ENCODE measurements at places on chromosomes 16 and 17.

GRCh38 chr16:657487-657886 lies 8.3 kb downstream of the WDR90 start:
- no peak for DNase-seq

- DNase-seq: peak; percentile 69
Observed at GRCh38 chr16:1379304-1380076, 27.8 kb downstream of the GNPTG start.

- DNase-seq: no peak
Observed at GRCh38 chr17:82503094-82503727, 16.3 kb upstream of the FOXK2 start.

DNA sequence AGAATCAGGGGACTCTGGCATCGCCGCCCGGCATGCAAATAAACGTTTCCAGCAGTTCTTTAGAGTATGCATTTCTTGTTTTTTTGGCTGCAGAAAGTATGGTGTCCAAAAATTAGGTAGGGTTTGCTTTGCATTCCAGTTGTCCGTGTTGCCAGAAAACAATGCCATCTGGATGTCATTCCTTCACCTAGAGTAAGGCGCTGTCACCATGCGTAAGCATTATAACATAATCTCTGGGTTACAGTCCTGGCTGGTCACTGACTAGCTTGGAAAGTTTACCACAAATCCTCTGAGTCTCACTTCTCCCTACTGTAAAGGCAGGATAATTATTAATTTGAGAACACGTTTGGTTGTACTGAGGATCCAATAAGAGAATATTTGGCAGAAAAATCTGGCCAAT lies 457.7 kb downstream of the XYLT1 start:
- DNase-seq: peak; percentile 8

DNA sequence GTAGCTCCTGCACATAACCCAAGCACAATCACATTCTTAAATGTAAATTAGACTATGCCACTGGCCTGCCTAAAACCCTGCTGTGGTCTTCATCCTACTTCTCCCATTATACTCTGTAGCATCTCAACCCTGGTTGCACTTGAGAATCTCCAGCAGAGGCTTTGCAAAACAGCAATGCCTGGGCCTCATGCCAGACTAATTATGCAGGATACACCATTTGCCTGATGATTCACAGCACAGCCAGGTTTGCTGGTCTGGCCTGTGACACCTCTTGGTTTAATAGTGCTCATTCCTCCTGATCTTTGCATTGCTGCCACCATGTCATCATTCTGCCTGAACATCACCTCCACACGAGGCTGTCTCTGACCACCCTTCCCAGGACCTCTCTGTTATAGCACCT lies 491.9 kb upstream of the TOM1L1 start:
- DNase-seq: no peak

- DNase-seq: no peak
Observed at GRCh38 chr16:75556431-75556950, 439 bp upstream of the TMEM231 start.

- DNase-seq: no peak
Observed at GRCh38 chr17:27276653-27277156, 17.2 kb upstream of the WSB1 start.

DNA sequence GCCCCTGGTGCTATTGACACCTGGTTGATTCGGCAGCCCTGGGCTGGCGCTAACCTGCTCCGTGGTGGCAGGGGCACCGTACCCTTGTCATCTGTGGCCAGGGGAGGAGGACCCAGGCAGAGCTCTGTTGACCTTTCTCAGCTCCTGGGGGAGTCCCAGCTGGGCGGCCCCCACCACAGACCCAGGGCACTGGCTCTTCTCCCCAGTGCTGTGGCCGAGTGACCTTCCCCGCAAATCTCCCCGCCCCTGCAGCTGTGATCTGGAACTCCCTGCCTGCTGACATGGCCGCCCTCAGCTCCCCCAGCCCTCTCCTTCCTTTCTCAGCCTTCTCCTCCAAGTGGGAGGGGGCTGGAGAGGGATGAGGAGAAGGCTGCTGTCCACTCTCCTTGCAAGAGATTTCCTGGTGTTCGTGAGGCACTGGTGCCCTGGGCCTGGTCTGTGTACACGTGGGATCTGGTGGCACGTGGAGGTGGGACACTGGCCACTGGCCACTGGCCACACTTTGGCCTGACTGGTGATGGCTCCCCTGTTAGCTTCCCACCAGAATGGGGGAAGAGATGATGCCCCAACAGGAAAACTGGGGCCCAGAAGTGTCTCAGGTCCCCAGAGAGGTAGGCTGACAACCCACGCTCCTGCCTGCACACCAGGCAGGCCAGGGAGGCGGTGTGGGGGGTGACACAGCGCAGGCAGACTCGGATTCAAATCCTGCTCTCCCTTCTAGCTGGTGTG lies 8.2 kb downstream of the FMNL1 start:
- no peak for DNase-seq

GRCh38 chr17:42783062-42783790 lies 2.8 kb downstream of the WNK4 start:
- no peak for DNase-seq

DNA sequence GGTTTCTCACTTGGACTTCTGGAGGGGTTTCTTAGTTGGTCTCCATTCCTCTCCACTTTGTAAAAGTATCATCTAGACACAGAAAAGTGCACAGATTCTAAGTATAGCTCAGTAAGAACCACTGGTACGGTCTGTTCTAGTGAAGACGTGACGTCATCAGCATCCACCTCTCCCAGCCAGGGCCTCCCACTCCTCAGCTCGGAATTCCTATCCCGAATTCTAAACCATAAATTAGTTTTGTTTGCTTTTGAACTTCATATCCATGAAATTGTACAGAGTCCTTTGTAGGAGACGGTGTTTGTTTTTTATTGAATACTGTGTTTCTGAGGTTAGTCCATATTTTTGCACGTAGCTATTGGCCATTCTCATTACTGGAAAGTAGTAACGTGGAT lies 25.5 kb downstream of the FOXK2 start:
- DNase-seq: no peak

DNA sequence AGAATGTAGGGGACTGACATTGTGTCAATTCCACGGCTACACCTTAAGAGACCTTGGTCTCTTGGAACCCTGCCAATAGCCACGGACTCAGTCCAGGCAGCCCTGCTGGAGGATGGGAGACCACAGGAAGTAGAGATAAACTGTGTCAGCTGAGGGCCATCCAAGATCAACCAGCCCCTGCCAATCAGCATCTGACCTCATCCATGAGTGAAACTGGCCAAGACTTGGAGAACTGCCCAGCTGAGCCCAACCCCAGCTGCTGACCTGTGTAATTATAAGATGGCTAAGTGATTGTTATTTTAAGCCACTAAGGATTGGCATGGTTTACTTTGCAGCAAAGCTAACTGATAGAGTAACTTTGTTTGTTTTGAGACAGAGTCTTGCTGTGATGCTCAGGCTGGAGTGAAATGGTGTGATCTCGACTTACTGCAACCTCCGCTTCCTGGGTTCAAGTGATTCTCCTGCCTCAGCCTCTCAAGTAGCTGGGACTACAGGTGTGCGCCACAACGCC lies 13.3 kb upstream of the YWHAE start:
- peak; percentile 32 for DNase-seq

DNA sequence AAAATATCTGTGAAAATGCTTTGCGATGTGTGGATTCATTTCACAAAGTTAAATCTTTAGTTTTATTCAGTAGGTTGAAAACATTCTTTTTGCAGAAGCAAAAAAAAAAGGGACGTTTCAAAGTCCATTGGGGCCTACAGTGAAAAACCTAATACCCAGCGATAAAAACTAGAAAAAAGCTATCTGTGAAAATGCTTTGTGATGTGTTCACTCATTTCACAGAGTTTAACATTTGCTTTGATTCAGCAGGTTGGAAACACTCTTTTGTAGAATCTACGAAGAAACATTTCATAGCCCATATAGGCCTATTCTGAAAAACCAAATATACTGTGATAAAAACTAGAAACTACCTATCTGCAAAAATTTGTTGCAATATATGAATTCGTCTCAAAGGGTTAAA lies 113.6 kb upstream of the WSB1 start:
- no peak for DNase-seq

- no peak for DNase-seq
Observed at GRCh38 chr17:67829331-67829730, 4.0 kb downstream of the BPTF start.

DNA sequence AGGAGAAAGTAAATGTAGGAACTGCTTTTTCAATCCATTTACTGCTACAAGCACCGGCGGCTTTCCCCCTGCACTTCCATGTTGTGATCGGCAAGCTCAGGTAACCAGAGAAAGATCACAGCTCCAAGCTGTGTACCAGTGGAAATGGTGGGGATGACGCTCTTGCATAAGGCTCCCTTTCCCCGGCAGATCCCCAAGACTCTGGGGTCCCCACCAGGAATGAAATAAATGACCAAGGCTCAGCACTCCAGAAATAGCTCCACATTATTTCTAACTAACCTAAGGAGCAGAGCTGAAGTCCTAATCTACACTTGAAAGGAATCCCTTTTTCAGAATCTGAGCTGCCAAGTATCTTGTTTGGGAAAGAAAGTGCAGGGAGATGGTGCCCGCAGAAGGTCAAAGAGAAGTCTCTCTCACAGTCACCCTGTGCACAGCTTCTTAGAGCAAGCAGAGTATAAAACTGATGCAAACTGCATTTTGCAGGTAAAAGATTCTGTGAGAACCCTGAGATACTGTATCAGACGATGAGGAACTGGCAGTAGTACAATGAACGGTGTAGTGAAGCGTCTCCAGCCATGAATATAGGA lies 11.1 kb downstream of the GRB2 start:
- no peak for DNase-seq

DNA sequence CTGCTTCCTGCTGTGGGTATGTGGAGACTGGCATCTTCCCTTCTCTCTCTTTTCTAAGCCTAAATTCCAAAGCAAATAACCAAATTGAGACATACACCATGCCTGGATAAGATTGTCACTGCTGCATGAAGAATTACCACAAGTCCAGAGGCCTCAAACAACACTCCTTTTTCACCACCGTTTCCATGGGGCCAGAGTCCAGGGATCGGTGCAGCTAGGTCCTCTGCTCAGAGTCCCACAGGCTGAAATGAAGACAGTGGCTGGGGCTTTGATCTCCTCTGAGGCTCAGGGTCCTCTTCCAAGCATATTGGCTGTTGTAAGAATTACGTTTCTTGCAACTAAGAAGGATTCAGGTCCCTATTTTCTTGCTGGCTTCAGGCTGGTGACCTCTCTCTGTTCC lies 130.4 kb downstream of the SLC39A11 start:
- no peak for DNase-seq

- no peak for DNase-seq
Observed at GRCh38 chr16:68190736-68191510, 45.0 kb downstream of the ESRP2 start.

DNA sequence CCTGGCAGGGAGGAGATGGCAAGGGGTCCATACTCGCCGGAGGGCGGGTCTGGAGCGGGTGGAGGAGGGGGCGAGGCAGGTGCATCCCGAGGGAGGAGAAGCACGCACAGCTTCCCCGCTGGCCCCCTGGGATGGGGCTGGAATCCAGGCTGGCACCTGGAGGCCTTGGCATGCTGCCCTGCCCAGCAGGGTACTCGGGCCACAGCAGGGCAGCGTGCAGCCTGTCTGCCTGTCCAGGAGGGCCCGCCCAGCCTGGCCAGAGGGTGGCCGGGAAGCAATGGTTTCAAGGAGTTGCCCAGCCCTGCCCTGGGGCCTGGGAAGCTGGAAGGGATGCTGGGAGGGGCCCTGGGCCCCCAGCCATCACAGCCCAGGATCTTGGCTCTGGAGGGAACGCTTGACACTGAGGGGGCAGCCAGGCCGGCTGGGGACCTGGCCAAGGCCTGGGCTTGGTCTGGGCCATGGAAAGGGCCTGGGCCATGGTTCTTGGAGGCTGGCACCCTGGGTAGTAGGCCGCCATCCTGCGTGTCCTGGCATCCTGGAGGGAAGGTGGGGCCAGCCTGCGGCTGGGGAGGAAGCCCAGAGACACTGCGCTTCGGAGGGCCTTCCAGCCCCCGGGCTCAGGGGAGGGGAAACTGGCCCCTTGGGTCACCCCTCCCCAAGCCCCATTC lies 1.1 kb downstream of the GLIS2 start:
- no peak for DNase-seq

DNA sequence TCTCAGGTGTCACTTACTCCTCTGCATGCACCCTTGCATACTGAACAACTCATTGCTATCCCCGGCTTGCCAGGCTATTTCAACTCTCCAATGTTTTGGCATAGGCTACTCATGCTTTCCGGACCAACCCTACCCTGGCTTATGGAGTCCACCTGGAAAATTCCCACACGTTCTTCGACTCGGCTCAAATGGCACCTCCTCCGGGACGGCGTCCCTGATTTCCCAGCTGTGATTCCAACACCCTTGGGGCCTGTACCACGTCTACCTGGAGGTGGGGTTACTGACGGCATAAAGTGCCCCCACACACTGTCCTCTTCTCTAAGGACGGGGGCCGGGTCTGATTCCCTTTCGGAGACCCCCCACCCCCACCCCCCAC lies 498 bp downstream of the SMYD4 start:
- peak; percentile 34 for DNase-seq

DNA sequence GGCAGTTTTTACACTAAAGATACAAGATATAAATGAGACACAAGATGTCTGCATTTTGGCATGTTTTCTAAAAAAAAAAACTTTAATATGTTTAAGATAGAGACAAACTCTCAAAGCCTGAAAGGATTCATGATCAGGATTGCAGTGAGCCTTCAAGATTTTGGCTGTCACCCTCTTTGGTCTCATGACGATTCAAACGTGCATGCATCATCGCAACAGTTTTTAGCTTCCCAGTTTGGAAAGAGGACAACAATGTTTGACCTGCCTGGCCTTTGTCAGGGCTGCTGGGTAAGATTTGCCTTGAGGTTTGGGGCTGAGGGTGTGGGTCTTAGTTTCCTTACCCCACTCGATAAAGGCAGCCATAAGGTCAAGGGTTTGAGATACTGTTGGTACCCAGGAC lies 134.1 kb downstream of the RGS9 start:
- DNase-seq: no peak

DNA sequence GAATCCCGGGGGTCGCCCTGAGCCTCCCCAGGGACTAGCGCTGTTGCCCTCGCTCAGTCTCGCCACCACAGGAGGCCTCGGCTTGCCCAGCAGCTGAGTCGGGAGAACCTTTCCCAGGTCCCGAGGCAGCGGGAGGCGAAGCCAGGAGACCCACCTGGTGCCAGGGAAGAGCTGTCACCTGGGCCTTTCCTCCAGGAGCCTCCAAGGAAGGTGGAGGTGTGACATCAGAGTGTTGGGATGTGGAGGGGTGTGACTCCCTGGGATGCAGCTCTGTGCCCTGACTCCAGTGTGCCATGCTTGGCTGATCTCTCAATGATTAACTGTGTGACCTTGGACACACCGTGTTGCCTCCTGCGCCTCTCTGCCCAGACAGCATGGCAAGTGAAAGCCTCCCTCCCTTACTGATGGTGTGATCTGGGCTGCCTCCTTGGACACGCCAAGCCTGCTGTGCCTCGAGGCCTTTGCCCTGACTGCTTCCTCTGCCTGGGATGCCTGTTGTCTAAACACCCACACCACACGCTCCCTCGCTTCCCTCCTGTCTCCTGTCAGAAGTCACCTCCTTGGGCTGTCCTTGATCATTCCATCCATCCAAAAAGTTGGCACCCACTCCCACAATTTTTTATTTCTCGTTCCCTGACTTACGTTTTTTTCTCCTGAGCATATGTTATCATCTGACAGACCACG lies 88.0 kb downstream of the CMIP start:
- no peak for DNase-seq

Measured in WERI-Rb-1 (cell line).